ENCODE measurements at places on chromosomes 11 and 22.
A peak's percentile ranks its signal among the peaks of the same experiment; 100 is the strongest.

DNA sequence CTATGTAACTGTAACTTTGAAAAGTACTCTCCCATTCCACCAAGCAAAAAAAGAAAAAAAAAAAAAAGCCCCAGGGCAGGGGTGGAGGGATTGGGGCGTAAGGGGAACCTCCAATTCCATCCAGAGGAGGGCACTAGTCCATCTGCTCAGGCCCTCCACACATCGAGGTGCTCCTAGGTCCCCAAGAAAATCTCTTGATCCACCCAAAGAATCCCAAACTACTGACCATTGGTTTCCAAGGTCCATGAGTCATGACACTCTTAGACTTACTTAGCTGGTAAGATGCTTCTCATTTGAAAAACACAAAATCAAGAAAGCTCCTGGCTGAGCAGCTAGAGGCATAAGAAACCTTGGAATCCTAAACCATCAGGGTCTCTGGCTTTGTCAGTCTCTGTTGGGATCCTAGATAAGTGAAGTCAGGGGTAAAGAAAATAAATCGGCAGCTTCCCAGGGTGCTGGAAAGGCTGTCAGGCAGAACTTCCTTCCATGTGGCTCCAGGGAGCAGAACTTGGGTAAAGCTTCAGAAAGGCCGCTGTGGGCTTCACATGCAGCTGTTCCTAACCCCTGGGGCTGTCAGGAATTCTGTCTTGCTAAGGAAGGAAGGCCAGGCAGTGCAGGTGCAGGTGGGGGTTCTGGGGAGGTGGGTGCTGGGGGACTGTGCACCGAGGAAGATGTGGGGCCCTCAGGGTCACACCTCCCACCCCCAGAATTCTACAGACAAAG lies 49.4 kb upstream of the ADA2 start:
- no peak for DNase-seq

DNA sequence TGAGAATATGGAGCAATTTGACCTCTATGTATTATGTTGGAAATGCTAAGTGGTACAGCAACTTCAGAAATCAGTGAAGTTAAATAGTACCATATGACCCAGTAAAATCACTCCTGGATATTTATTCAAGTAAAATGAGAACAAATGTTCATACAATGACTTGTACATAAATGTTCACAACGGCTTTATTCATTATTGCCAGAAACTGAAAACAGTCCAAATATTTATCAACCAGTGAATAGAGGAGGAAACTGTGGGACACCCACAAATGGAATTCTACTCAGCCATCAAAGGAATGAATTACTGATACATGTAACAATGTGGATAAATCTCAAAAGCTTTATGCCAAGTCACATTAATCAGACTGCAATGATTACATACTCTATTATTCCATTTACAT lies 416.3 kb downstream of the AASDHPPT start:
- no peak for DNase-seq

- no peak for DNase-seq
Measured at GRCh38 chr11:6638429-6638828, 17.2 kb downstream of the DCHS1 start.

DNA sequence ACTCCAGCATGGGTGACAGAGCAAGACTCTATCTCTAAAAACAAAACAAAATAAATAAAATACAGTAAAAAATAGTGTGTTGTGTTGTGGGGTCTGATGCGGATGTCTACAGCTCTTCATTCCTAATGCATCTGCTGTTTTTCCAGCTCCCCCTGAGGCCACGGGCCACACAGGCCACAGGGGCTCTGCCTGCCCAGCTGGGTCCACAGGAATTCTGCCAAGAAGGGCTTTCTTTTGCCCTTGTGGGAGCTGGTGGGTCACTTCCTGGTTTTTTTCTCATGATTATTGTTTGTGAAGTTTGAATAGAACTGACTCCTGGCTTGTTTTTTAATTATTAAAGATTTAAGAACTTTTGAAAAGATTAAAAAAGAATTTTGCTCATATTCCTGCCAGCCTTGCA lies 67.4 kb upstream of the CLDN5 start:
- no peak for DNase-seq

DNA sequence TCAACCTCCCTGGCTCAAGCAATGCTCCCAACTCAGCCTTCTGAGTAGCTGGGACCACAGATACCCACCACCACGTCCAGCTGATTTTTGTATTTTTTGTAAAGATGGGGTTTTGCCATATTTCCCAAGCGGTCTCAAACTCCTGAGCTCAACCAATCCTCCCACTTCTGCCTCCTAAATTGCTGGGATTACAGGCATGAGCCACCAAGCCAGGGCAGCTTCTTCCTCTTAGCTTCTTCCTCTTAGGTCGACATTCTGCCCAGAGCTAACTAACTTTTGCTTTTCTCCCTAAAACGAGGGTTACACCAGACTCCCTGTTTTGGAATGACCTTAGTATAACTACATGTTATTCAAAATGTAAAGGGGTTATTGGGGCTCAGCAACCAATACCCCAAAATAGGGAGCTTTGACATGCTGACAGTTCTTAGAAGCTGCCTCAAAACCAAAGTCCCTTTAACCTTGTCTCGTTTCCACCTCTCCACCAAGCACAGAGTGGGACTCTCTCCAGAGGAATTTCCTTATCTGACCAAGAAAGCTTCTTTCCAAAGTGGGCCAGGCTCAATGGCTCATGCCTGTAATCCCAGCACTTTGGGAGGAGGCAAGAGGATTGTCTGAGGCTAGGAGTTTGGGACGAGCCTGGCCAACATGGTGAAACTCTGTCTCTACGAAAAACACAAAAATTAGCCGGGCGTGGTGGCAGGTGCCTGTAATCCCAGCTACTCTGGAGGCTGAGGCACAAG lies 7.0 kb downstream of the HPS5 start:
- DNase-seq, result no peak

DNA sequence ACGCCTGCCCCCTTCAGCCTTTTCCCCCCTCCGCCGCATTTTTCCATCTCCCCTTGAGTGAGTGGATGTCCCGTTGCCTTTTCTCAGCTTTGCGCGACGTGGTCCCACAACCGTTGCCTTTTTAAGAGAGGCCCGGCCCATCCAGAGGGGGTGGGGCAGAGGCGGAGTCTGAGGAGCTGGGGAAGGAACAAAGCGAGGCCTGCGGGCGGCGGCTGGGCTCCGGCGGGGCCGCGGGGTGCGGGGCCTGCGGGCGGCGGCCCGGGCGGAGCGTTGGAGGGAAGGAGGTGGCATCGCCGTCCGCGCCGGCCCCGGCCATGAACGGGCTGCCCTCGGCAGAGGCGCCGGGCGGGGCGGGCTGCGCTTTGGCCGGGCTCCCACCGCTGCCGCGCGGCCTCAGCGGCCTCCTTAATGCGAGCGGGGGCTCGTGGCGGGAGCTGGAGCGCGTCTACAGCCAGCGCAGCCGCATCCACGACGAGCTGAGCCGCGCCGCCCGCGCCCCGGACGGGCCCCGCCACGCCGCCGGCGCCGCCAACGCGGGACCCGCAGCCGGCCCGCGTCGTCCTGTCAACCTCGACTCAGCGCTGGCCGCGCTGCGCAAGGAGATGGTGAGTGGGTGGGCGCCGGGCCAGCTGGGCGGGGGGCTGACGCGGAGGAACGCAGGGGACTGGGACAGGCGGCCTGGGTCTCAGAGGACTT lies at the start of gene FAM89B:
TSS of gene FAM89B (plus strand) at position 183 of the 696 bp plus-strand sequence. CDS start at position 315, 132 bp downstream.
- no peak for DNase-seq

- DNase-seq, result no peak
Measured at GRCh38 chr11:36070213-36070953, 126.5 kb downstream of the LDLRAD3 start.

DNA sequence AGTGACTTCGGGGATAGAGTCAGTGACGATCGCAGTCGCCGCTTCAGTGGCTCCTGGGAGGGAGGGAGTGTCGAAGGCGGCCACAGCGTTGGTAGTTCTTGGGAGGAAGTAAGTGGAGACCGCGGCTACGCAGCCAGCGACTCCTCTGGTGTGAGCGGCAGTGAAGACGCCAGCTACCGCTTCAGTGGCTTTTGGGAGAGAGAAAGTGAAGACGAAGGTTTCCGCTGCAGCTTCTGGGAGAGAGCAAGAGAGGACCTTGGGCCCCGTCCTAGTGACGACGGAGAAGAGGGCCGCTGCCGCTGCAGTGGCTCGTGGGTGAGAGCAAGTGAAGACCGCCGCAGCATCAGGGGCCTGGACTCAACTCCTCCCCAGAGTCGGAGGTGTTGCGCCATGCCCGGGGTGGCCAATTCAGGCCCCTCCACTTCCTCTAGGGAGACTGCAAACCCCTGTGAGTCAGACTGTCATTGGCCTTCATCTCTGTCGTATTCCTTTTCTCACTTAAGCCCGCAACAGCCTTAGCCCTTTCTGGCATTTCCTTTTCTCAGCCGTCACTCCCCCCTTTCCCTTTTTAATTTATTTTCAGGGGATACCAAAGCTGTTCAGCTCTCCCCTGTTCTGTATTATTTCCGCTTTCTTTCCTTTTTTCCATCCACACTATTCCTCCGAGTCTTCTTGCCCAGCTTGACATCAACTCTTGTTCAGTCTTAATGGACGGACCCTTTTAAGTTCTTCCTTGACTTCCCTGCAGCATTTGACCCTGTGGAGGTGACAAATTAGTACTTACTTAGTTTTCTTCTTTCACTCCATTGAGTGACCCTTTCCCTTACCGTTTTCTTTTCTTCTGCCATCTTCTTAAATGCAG lies 1.0 kb downstream of the ANKRD42 start:
- DNase-seq, result peak; percentile 23

DNA sequence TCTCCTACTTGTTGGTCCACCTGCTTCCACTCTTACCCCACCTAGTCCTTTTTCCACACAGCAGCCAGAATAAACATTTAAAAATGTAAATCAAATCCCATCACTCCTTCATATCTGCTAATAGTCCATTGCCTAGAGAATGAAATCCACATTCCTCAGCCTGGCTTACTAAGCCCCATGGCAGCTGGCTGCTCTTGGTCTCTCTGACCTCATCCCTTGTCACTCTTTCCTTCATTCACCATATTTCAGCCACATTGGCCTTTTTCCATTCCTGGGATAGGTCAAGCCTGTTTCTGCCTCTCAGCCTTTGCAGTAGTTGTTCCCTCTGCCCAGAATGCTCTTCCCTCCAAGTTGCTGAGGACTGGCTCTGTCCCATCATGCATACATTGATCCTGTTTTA lies 512.8 kb downstream of the INSC start:
- DNase-seq, result no peak

GRCh38 chr11:8809241-8809938 lies 101.6 kb upstream of the AKIP1 start:
- DNase-seq, result no peak

DNA sequence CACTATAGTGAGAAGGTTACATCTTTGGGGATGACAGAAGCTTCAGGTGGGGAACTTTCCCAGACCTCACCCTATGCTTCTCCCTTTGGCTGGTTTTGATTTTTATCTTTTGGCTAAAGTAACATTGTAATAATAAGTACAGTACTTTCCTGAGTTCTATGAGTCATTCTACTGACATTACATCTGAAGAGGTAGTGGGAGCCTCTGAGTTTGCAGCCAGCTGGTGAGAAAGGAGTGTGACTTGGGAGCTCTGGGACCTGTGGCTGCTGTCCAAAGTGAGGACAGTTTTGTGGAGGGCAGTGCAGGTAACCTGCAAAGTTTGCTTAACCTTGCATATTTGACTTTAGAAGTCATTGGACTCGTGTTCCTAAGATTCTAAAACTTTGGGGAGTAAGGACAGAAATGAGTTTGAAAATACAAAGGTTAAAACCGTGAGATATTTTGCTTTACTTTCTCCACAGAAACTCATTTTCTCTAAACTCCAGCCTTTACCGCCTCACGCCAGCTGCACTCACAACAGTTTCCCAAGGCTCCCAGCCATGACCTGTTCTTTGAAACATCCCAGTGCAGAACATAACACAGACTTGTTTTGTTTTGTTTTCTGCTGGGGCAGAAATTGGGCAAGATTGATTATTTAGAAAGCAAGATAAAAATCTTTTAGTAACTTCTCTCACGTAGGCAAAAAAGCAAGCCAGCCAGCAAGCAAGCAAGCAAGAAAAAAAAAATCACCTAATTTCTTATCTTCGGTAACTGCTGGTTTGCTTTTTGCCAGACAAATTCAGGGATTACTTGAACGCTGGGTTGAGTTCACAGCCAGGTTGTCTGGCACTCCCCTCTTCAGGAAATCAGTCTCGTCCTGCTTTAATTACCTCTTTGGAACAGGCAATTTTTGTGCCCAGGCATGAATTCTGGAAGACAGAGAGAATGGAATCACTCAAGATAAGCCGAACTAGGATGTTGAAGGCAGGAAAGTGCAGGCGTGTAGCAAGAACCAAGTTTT lies 478.3 kb upstream of the ISX start:
- DNase-seq, result peak; percentile 17

DNA sequence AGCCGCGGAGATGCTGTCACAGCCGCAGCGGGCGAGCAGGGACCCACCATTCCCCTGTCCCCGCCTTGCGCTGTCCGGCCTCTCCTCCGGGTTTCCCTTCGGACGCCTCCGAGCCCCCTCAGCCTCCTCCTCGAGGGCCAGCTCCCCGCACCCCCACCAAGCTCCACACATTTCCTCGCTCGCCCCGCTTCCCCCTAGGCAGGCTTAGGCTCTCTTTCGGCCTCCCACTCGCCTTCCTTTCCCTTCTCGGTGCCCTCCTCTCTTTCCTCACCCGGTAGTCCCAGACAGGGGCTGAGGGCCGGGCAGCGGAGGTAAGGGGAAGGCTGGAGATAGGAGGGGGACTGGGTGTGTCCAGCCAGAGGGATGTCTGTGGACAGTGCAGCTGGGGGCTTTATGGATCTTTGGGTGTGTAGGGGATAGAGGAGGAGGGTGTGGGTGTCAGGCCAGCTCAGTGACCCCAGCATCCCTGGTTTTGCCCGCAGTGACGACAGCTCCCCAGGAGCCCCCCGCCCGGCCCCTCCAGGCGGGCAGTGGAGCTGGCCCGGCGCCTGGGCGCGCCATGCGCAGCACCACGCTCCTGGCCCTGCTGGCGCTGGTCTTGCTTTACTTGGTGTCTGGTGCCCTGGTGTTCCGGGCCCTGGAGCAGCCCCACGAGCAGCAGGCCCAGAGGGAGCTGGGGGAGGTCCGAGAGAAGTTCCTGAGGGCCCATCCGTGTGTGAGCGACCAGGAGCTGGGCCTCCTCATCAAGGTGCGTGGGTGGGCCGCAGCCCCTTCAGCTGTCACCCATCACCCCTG lies 1.6 kb downstream of the KCNK4 start:
- DNase-seq, result no peak

- DNase-seq, result no peak
Measured at GRCh38 chr11:9927670-9928069, 263.8 kb downstream of the SWAP70 start.

GRCh38 chr22:41976070-41976901 lies 7.0 kb downstream of the SEPTIN3 start:
- no peak for DNase-seq

GRCh38 chr22:32623943-32624342 lies 149.3 kb downstream of the FBXO7 start:
- no peak for DNase-seq

- no peak for DNase-seq
Measured at GRCh38 chr22:38236786-38237185, 35.0 kb downstream of the MAFF start.

- DNase-seq, result no peak
Measured at GRCh38 chr11:75200051-75200450, 40.5 kb upstream of the TPBGL start.

Measured in left renal cortex interstitium (tissue), 4 donors.